Body of pancreas (tissue), 4 donors: ENCODE measurements at places on chromosomes 16 and 17. TPM values are rescaled to one million over a fixed set of nuclear protein-coding genes. Genes with fewer than 3 reads are reported as not detected.
A peak's percentile ranks its signal among the peaks of the same experiment; 100 is the strongest.

SULT1A2 gene
- 2.3 TPM for total RNA-seq

MAPT gene
- total RNA-seq = 2.3 TPM

TBC1D28 gene
- not detected for total RNA-seq

ABI3 gene
- 4.9 TPM for total RNA-seq

DBNDD1 gene
- total RNA-seq = 14.8 TPM

TNFRSF13B gene
- total RNA-seq = not detected

TXNDC11 gene
- total RNA-seq = 90.3 TPM

KCTD5 gene
- 7.3 TPM for total RNA-seq

DNA sequence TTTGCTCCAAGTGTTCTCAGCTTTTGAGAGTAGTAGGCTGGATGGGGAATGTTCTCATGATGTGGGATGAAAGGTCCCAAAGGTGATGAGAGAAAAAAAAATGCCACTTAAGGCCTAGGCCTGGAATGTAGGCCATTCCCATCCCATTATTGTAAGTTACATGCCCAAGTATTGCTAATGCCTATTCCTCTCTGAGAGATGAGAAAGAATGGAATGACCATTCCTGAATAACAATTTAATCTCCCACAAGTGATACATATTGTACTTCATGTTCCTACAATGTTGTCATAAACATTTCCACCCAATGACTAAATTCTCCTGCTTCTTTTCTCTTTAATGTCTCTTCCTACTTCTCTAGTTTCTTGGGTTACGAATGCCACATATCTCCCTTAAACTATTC lies 102.8 kb upstream of the KCNJ16 start:
- no peak for DNase-seq

DNA sequence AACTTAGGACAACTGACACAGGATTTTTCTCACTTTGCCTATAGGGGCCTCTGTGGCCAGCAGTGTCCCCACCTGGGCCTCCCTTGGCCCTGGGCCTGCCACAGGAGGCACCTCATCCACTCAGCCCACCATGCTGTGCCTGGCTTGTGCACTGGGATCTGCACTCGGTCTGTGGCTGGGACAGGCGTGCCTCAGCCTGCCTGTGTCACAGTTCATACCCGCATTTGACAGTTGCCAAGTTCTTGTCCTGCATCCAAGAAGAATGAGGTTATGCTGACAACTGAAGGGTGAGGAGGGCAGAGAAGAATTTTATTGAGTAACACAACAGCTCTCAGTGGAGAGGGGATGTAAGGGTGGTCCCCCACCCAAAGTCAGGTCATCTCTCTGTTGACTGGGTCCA lies 36.0 kb downstream of the ZFP90 start:
- no peak for DNase-seq

- DNase-seq = no peak
Measured at GRCh38 chr17:59840329-59841090, 52.2 kb downstream of the TUBD1 start.

DNA sequence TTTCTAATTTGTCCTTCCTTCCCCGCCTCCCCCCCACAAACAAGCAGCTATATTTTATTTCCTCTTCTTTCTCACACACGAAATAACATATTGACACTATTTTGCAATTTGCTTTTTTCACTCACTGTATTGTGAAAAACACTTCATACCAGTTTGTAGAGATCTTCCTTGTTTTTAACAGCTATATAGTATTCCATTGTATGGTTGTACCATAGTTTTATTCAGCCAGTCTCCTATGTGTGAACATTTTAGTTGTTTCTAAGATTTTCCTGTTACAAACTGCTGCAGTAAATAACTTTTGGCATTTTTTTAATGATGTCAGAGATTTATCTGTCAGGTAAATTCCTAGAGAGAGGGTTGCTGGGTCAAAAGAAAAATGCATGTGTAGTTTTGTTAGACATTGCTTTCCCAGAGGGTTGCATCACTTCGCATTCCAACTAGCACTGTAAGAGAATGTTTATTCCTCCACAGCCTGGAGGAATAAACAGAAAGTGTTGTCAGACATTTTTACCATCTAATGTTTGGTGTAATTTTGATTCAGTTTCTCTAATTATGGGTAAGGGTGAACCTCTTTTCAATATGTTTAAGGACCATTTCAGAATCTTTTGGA lies 101.2 kb downstream of the MRTFB start:
- no peak for DNase-seq

GRCh38 chr17:38961413-38961812 lies 5.8 kb downstream of the FBXO47 start:
- DNase-seq = no peak

DNA sequence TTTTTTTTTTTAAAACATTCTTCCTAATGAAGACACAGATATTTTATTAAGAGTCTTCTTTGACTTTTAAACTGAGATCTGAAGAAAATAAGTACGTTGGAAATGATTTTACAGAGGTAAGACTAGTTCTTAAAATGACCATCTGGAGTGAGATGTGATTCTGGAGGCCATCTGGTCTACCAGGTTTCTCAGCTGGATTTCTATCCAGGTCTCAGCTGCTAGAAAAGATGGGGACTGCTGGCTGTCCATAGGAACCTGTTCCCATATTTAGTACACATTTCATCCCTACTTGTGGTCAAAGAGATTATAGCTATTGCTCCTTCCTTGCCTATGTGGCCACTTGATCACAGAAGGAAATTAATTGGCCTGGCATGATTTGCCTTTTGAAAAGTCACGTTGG lies 12.2 kb downstream of the PMFBP1 start:
- DNase-seq = no peak

GRCh38 chr17:647324-648197 lies 67.1 kb downstream of the VPS53 start:
- no peak for DNase-seq

DNA sequence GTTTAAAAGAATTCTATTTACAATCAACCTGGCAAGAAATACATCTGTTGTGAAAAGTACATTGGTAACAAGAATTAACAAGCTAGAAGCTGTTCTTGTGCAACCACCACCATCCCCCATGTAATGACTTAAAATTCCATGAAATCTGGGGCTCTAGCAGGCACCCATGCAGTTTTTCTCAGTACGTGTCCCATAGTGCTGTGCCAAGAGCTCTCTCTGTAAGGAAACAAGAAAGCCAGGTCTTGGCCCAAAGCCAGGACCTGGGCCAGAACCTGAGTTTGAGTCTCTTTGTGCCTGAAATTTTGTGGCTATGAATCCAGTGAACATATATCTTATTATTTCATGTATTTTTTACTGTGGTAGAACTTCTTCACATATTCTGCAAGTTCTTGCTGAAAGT lies 46.6 kb downstream of the NUP93 start:
- DNase-seq = peak; percentile 53

GRCh38 chr16:69469807-69470561 lies 45.6 kb downstream of the CYB5B start:
- DNase-seq = no peak

- DNase-seq = peak; percentile 92
Measured at GRCh38 chr16:31868691-31869167, 4.9 kb upstream of the ZNF267 start.

DNA sequence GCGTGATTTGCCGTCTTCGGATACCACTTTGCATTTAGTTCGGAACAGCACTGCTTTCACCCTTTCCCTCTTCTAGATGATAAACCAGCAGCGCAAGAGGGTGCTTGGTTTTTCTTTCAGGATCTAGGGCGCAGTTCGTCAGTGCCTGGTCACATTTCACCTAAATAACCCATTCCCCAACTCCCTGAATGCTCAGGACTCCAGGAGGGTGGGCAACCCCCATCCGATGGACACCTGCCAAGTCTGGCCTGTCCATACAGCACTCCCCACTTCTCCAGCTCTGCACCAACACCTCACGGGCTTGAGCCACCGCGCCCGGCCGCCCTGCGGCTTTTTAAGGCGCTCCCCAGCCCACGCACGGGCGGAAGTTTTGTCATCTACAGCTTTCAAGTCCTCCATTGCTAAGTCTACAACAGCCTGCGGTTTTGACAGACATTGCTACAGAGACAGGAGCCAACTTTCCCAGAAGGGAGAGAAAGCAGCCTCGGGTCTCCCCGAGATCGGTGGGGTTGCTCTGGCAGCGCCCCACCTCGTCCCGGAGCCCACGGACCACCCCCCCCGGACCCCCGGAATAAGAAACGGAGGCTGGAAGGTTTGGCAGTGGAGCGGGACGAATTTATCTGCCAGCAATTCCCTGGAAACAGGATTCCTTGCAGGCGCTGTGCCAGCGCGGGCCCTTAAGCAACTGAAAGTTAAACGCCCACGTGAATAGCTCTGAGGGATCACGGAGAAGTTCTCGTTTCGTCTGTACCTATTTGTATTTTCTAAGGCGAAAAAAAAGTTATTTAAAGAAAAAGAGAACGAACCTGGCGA lies 38.6 kb upstream of the SLFN13 start:
- peak; percentile 35 for DNase-seq
